ENCODE measurements at places on chromosomes 5 and 9. TPM values are rescaled to one million over a fixed set of nuclear protein-coding genes. Genes with fewer than 3 reads are reported as not detected.

SPATA31D4 gene
- total RNA-seq, result not detected

DOK3 gene
- 8.0 TPM for total RNA-seq

FAM169A gene
- 16.1 TPM for total RNA-seq

- no peak for DNase-seq
These were observed 28.2 kb downstream of the MRPL36 start for GRCh38 chr5:1771149-1772065.

DNA sequence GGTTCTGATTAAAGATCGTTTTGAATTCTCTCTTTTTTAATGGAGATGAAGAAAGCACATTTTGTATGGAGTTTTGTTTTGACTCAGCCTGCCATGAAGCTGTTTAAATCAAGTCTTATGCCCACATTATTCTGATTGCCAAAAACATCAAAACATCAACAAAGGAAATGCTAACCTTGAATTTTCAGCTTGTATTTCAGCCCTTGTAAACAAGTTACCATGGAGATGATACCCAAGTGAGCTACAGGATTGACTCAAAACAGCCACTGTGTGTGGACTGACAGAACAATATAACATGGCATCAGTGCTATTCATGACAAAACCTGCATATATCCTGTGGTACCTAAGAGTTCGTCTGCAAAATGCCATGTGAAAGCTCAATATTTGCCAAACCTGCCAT is 1581.0 kb downstream of the MAT2B start:
- no peak for DNase-seq

UNC5A gene
- total RNA-seq, result not detected

GRCh38 chr5:36177715-36178523 is 26.0 kb downstream of the SKP2 start:
- DNase-seq, result no peak

- DNase-seq, result no peak
These were observed 137.2 kb upstream of the TAF11L2 start for GRCh38 chr5:17360879-17361278.

- DNase-seq, result no peak
These were observed 5.7 kb upstream of the PTGR1 start for GRCh38 chr9:111605041-111605559.

- no peak for DNase-seq
These were observed 218.6 kb downstream of the ESM1 start for GRCh38 chr5:54766748-54767147.

LHX2 gene
- not detected for total RNA-seq

DNA sequence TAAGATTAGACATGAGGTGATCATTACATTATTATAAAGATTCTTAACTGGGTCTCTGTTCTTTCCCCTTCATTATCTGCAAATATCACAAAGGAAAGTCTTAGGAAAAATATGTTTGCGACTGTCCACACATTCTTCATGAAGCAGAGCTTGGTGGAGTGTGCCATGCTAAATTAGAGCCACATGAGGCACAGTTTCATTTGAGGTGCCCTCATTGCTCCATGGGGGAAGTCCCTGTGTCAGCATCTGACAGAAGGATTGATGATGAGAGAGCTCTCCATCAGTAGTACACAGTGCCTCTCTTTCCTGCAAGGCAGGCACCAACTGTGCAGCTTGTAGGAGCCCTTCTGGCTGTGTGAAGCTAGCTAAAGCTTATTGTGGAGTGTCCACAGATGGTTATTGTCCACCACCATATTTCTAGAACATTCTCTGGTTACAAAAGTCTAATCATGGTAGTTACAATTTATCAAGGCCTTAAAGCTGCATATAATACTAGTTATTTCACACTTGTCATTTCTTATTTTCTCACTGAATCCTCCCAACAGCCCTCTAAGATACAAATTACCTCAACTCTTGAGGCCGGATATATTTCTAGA is 63.9 kb downstream of the C9orf152 start:
- DNase-seq, result no peak

DNA sequence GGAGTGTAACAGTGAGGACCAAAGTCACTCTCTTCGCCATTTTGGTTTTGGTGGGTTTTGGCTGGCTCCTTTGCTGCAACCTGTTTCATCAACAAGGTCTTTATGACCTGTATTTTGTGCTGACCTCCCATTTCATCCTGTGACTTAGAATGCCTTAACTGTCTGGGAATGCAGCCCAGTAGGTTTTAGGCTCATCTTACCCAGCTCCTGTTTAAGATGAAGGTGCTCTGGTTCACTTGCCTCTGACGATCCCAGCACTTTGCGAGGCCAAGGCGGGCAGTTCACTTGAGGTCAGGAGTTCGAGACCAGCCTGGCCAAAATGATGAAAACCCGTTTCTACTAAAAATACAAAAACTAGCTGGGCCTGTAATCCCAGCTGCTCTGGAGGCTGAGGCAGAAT is 1.8 kb upstream of the CKS2 start:
- DNase-seq, result no peak

DNA sequence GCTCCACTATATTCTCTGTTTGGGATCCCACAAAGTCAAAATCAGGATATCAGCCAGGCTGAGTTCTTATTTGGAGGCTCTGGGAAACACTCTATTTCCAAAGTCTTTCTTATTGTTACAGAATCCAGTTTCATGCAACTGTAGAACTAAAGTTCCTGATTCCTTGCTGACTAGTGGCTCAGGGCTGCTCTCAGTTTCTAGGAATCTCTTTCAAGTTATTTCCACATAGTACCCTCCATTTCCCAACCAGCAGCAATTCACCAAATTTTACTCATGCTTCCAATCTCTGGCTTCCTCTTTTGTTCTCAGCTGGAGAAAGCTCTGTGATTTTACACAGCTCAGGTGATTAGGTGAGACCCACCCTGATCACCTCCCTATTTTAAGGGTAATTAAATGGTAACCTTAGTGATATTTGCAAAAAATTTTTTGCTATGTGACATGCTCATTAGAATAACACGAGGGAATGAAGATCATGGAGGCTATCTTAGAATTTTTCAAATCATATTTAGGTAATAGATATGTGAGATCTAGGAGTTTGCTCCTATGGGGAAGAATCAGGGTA is 794.9 kb upstream of the ARRDC3 start:
- no peak for DNase-seq

DNA sequence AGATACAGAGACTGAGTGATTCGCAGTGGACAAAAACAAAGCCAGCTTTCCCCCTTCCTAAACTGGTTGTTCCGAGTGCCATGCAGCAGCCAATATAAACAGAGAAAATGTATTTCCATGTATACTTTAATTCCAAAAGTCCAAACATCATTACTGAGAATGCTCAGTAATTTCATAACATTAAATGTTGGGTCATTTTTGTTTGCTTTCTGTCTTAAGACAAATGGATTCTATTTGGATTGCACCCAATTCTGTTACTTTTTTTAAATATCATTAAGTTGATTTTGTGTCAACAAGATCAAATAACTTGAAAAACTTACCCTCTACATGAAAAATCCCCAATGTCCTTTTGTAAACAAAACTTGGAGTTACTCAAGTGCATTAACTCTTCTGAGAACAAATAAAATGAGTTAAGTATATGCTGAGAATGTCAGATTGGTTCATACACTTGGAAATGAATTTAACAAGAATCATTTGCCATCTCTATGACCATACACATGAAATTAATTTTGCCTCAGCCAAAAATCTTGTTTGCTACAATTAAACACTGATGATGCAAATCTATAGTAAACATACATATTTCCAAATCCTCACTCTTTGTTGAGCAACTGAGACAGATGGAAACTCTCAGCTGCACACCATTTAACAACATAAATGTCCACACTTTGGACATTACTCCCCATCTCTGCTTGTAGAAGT is 19.4 kb downstream of the LURAP1L start:
- DNase-seq, result no peak

DNA sequence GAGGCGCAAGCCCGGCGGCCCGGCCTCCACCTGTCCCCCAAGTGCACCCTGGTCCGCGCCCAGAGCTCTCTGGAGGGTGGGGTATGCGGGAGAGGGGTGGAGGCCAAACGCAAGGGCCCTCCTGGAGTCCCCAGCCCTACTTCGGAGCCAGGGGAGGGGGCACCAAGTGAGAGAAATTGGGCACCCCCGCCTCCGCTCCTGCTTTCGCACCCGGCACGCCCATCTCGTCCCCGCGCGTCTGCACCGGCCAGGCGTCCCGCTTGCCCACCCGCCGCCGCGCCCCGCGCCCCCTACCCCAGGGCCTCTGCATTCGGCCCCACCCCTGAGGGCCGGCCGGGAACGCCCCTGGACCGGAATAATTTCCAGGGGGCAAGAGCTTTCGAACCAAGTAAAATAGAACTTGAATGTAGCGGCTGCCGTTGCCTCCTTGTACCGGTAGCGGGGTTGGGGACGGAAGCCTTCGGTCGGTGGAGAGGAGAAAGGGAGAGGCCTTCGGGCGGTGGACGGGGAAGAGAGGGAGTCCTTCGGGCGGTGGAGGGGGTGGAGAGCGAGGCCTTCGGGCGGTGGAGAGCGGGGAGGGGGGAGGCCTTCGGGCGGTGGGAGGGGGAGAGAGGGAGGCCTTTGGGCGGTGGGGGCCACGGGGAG is 694 bp upstream of the PHPT1 start:
- no peak for DNase-seq

DNA sequence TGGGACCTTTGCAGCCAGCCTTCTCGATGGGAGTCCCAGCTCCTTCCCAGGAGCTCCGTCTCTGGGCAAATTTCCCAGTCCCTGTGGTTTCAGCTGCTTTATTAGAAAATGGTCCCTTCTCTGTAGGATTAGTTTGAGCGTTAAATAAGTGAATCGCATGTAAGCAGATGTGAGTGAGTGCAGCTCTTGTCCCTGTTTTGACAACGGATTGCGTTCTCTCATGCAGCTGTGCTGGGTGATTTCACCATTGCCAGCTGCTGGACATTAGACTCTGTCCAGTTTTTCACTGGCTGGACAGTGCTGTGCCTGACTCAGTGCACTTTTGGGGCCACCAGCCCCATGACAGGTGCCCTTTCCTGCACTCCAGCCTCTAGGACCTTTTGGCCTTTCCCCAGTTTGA is 11.6 kb upstream of the CEL start:
- no peak for DNase-seq

NEURL1B gene
- 0.07 TPM for total RNA-seq

DNA sequence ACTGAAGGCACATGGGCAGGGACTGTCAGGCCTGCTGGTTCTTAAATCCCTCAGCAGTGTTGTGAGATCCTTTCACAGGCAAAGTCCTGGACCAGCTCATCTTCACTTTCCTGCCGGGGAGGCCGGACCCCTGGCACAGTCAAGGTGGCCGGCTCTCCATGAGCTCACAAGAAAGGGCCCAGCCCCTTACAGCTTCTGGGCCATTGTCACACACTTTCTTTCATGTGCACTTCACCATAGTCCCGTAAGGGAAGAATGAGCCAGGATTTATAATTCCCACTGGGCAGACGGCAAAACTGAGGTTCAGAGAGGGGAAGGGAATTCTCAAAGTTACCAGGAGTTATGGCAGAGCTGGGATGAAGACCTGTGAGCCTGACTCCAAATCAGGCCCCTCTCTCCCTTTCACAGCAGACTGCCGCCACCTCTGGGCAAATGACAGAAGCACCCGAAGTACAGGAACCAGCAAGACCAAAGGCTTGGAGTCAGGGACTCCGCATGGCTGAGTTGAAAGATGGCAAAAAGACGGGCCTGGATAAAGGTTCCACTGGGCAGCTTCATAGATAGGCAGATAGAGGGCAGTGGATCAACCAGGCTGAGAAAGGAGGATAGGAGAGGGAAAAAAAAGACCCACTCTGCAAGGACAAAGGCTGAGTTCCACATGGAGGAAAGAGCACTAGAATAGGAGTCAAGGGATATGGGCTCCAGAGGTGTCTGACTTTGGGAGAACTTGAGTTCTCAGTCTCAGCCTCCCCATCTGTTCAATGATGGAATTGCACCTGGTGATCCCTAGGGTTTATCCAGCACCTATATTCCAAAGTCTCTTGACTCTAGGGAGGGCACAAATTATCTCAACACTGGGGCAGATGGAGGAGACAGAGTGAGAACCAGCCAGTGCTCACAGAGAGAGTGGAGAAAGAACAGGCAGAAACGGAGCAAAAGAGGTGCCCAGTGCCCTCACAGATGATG is 128.7 kb downstream of the PAX5 start:
- DNase-seq, result no peak

GRCh38 chr5:105783811-105784210 is 1886.9 kb downstream of the EFNA5 start:
- no peak for DNase-seq

CDK7 gene
- 35.4 TPM for total RNA-seq

ZNF454 gene
- total RNA-seq, result not detected

- no peak for DNase-seq
These were observed 65.0 kb downstream of the MAST4 start for GRCh38 chr5:66661149-66661548.

PCDHGC5 gene
- total RNA-seq, result not detected

DMRTA1 gene
- total RNA-seq, result 0.21 TPM

- DNase-seq, result no peak
These were observed 294.9 kb upstream of the IRX1 start for GRCh38 chr5:3300726-3301125.

DNA sequence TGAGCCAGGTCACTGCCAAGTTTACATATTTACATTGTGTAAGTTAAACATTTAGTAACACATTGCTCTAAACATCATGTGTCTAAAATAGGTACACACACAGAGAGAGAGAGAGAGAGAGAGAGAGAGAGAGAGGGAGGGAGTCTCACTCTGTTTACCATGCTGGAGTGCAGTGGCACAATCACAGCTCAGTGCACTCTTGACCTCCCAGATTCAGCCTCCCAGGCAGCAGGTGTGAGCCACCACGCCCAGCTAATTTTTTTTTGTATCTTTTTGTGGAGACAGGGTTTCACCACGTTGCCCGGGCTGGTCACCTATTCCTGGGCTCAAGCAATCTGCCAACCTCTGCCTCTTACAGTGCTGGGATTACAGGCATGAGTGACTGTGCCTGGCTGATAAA is 1045.3 kb downstream of the TLE1 start:
- DNase-seq, result no peak

GRCh38 chr5:79182141-79182540 is 53.8 kb upstream of the JMY start:
- DNase-seq, result no peak

FANCC gene
- 3.7 TPM for total RNA-seq

- DNase-seq, result no peak
These were observed 86.1 kb upstream of the PRSS3 start for GRCh38 chr9:33709269-33709668.

- DNase-seq, result no peak
These were observed 12.5 kb downstream of the MAPKAP1 start for GRCh38 chr9:125694478-125694877.

- DNase-seq, result no peak
These were observed 254.0 kb downstream of the DMAC1 start for GRCh38 chr9:7545371-7546165.

ALDH1A1 gene
- 0.16 TPM for total RNA-seq

TICAM2 gene
- 0.52 TPM for total RNA-seq

SYK gene
- 5.0 TPM for total RNA-seq
